ENCODE measurements at places on chromosomes 13 and 19.

DNA sequence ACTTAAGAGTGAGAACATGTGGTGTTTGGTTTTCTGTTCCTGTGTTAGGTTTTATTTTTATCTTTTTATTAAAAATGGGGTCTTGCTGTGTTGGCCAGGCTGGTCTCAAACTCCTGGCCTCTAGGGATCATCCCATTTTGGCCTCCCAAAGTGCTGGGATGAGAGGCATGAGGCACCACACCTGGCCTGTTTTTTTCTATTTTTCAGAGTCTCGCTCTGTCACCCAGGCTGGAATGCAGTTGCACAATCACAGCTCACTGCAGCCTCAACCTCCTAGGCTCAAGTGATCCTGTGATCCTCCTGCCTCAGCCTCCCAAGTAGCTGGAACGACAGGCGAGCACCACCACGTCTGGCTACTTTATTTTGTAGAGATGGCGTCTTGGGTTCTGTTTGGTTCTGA is 7.6 kb downstream of the ZNF574 start:
- no peak for DNase-seq

GRCh38 chr13:92657565-92657964 is 569.0 kb upstream of the GPC6 start:
- peak; percentile 21 for DNase-seq

- DNase-seq = no peak
Measured at GRCh38 chr19:51470966-51471365, 7.4 kb upstream of the CEACAM18 start.

DNA sequence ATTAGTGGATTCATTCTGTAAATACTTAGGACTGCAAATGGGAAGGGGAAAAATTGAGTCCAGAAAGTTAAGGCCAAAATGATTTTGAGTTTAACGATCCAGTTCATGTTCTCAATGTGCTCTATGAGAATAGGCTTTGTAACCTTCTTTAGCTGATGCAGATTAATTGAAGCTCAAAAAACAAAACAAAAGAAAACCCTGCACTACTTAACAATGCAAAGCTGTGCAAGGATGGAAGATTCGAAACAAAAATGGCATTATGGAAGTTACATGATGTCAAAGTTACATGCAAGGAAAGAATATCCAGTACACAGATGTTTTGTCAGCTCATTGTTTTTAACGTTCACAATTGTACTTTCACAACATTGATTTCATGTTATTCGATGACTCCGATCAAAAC is 79.2 kb upstream of the RAP2A start:
- no peak for DNase-seq

GRCh38 chr19:16345457-16345856 is 20.8 kb downstream of the KLF2 start:
- no peak for DNase-seq

GRCh38 chr19:5001615-5002014 is 32.7 kb downstream of the KDM4B start:
- peak; percentile 66 for DNase-seq

- peak; percentile 10 for DNase-seq
Measured at GRCh38 chr19:32566246-32566830, 14.7 kb upstream of the PDCD5 start.

DNA sequence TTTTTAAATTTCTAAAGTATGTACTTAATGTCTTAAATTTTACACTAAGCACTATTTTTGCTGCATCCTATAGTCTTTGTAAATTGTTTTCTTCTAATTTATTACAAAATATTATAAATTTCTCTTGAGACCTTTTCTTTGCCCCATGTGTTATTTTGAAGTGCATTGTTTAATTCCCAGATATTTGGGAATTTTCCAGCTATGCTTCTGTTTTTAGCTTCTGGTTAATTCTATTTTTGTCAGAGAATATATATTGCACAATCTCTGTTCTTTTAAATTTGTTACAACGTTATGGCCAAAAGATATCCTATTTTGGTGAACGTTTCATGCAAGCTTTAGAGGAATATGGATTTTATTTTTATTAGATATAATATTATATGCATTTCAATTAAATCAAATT is 917.4 kb upstream of the MIR17HG start:
- no peak for DNase-seq

DNA sequence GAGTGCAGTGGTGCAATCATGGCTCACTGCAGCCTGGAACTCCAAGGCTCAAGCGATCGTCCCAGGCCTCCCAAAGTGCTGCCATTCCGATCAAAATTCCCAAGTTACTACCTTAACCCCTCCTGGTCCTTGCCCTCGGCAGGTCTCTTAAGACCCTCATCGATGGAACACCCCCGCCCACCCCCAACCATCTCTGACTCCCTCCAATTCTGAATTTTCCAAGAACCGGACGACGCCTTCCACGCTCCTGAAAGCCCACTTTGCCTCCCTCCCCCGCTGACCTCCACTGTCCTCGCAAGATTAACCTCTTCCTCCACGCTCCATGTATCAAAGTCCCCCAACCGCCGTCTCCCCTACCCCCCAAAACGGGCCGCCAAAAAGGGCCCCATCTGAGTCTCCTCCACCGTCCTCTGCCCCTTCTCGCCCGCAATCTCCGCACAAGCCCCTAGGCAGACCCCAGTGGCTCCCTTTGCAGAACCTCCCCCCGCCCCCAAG is 539 bp downstream of the DAPK3 start:
- no peak for DNase-seq

DNA sequence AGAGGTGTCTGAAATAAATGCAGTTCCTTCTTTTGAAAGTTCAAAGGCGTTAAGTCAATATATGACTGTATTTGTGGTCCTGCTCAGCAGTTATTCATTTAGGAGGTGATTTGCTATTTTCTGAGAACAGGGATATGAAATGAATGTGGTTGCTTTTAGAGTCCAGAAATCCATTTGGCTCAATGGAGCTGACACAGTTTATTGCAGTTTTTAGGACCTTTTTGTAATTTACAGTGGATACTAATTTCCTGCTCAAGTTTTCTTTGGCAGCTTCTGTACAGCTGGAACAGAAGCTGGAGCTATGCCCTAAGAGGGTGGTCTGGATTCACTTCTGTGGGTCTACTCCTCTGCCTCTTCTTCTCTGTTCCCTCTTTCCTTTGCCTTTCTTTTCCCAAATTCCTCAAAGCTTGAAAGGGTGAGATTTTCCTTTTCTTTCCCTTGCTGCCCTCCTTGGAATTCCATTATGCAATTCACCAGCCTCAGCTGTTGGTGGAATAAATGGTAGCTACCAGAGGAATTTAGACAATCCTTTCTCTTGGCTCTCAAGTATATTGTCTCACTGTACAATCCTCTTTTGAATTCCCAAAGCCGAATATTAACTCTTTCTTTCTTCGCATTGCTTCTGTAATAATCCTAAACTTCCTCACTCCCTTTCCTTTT is 39.9 kb downstream of the ITGBL1 start:
- no peak for DNase-seq

GRCh38 chr13:68168448-68168847 is 938.3 kb upstream of the PCDH9 start:
- no peak for DNase-seq

DNA sequence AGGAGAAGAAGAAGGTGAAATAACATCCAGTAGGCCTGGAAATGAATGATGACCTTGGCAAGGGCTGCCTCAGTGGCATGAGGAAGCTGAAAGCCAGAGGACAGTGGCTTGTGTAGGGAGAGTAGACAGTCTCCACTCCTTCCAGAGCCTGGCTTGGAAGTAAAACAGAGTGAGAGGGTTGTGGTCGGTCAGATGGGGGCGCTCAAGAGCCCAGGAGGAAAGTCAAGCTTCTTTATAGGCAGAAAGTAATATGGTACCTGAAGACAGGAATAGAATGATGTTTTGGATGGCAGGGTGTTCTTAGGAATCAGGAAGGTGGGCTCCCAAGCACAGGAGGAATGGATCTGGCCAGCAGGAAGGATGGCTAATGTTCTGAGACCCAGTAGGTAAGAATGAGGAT is 75.1 kb upstream of the TSC22D1 start:
- no peak for DNase-seq

DNA sequence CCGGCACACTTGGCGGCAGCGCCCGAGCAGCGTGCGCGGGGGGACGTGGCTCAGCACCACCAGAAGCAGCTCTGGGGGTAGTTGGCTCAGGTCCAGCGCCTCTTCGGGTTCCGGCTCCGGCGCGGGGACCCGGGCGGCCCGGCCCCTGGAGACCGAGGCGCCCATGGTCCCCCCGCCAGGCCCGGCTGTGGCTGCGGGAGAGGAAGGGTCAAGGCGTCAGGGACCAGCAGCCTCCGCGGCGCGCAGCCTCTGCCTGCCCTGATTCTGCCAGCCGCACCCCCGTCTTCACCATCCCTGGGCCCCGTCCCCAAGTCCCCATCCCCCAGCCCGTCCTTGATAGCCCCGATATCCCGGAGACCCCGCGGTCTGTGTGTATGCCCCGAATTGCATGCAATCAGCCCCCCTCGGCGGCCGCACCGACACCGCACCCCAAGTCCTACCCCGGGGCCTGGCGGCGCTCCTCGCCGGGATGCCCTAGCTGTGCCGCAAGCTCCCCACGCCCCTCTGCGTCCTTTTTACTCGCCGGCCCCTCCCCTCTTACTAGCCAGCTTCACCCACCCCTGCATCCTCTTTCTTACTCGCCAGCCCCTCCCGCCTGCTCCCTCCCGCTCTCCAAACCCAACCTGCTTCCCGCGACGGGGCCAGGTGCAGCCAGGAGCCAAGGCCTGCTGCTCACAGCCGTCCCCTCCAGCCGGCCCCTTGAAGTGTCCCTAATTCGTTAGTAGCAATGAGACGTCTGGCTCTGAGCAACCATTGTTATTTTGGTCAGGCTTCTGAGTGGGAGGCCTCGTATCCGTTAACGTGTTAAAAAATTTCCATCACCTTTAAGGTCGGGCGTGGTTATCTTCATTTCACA is at the start of gene FBXO27:
TSS of gene FBXO27 (minus strand) at position 487 of the 856 bp plus-strand sequence. CDS start at position 165, 322 bp downstream.
- no peak for DNase-seq

- peak; percentile 74 for DNase-seq
Measured at GRCh38 chr19:55679343-55680257, 4.6 kb downstream of the EPN1 start.

All from HCEC 1CT (cell line).